Cardiac muscle cell (in vitro differentiated cells and primary cell): ENCODE measurements at places on chromosomes 16 and 17.

DNA sequence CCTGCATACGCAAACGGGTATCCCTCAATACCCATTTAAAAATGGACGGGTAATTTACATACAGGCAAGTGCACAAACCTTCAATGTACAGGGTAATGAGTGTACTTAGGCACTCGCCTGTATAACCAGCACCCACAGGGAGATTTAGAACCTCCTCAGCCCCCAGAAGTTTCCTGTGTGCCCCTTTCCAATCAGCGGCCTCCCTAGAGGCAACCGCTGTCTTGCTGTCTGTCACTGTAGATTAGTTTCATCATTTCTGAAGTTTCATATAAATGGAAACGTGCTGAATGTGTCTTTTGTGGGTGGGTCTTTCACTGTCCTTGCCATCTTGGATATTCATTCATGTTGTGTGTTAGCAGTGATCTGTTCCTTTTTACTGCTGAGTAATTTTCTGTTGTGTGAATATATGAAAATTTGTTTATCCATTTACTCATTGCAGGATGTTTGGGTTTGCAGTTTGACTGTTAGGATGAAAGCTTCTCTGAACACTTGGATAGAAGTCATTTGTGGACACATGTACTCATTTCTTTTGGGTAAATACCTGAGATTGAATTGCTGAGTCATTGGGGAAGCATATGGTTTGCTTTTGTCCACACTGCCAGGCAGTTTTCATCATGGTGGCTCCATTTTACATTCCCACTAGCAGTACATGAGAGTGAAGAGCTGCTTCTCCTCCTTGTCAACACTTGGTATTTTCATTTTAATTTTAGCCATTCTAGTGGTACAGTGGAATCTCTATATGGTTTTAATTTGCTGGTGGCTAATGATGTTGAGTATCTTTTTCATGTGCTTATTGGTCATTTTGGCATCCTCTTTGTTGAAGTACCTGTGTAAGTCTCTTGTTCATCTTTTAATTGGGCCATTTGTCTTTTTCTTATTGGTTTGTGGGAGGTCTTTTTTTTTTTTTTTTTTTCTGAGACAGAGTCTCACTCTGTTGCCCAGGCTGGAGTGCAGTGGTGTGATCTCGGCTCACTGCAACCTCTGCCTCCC lies 2.1 kb upstream of the ADCY7 start:
- peak; percentile 38 for DNase-seq
- H3K4me1 ChIP-seq = peaks cover 7% of the 10 kb centered on the region

DNA sequence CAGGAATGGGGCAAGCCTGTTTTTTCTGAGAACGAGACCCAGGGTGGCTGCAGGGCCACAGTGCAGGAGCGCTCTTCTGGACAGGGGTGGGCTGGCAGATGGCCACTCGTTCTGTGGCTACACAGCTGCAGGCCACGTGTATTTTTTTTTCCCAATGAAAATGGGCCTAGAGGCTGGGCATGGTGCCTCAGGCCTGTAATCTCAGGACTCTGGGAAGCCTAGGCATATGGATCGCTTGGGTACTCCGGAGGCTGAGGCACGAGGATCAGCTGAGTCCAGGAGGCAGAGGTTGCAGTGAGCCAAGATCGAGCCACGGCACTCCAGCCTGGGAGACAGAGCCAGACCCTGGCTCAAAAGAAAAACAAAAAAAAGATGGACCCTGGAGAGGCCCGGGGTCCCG lies 6.8 kb downstream of the UNKL start:
- no peaks in the 10 kb centered on the region for H3K27me3 ChIP-seq
- no peak overlapping the region for H3K27ac ChIP-seq
- peak overlapping the region; percentile 75 for H3K4me3 ChIP-seq
- no peaks in the 10 kb centered on the region for H3K4me1 ChIP-seq

DNA sequence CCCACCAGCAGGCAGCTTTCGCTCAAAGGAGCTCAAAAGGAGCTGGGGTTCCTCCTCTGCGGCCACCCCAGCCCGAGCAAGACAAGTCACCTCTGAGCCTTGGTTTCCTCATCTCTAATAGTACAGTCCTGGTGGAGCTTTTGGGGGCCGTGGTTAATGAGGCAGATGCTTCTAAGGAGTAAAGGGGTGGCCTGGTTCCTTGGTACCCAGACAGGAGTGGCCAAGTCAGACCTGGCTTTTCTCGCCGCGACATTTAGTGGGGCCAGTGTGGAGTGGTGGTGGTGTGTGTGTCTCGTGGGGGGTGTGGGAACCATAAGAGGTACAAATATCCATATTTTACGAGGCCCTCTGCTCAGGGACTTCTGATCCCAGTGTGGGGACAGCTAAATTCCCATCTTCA lies 6.7 kb downstream of the FOXF1 start:
- H3K4me3 ChIP-seq = no peak overlapping the region
- DNase-seq = no peak
- no peak overlapping the region for H3K27ac ChIP-seq
- H3K4me1 ChIP-seq = peaks cover 7% of the 10 kb centered on the region

GRCh38 chr17:77451245-77451893 lies 310.6 kb downstream of the SEC14L1 start:
- H3K36me3 ChIP-seq = no peaks in the 10 kb centered on the region
- no peaks in the 10 kb centered on the region for H3K27me3 ChIP-seq
- peaks cover 55% of the 10 kb centered on the region for H3K4me1 ChIP-seq
- H3K4me3 ChIP-seq = peak overlapping the region; percentile 43
